Fibroblast of villous mesenchyme (primary cell): ENCODE measurements at places on chromosomes 5 and 9. TPM values are rescaled to one million over a fixed set of nuclear protein-coding genes. Genes with fewer than 3 reads are reported as not detected.

OR13D1 gene
- not detected in 2 replicates for total RNA-seq

DDX4 gene
- total RNA-seq, result not detected in 2 replicates

SPARC gene
- total RNA-seq, result 1,969 and 2,230 TPM in 2 replicates

GPR21 gene
- 1.9 and 3.0 TPM in 2 replicates for total RNA-seq

SLC45A2 gene
- under 0.01 TPM in 1 of 2 replicates, not detected in the other for total RNA-seq

CD180 gene
- total RNA-seq, result not detected in 2 replicates

PHYHD1 gene
- 9.9 and 11.9 TPM in 2 replicates for total RNA-seq

NPR3 gene
- 2.9 and 6.5 TPM in 2 replicates for total RNA-seq

TSSK1B gene
- total RNA-seq, result 0.43 and 0.64 TPM in 2 replicates

TLR4 gene
- 8.4 and 18.1 TPM in 2 replicates for total RNA-seq

PLAC8L1 gene
- not detected in 2 replicates for total RNA-seq

F2RL1 gene
- total RNA-seq, result 26.3 and 69.9 TPM in 2 replicates

N4BP3 gene
- total RNA-seq, result 0.43 and 0.64 TPM in 2 replicates

PCDHB2 gene
- total RNA-seq, result under 0.01 and 0.32 TPM in 2 replicates

SPINK5 gene
- total RNA-seq, result under 0.01 TPM in 1 of 2 replicates, not detected in the other

RASGEF1C gene
- total RNA-seq, result not detected in 2 replicates

BNC2 gene
- total RNA-seq, result 33.7 and 41.6 TPM in 2 replicates

LVRN gene
- total RNA-seq, result under 0.01 and 0.64 TPM in 2 replicates

LCN15 gene
- total RNA-seq, result not detected in 2 replicates

FRMPD1 gene
- under 0.01 TPM in 1 of 2 replicates, not detected in the other for total RNA-seq

MYOZ3 gene
- total RNA-seq, result under 0.01 TPM in 2 replicates

RNF183 gene
- not detected in 2 replicates for total RNA-seq

TMEM174 gene
- total RNA-seq, result not detected in 2 replicates

SURF1 gene
- 13.4 and 14.2 TPM in 2 replicates for total RNA-seq

STKLD1 gene
- total RNA-seq, result 0.32 and 2.6 TPM in 2 replicates

PCDHA12 gene
- total RNA-seq, result under 0.01 TPM in 2 replicates

TRIM36 gene
- total RNA-seq, result 0.97 and 2.2 TPM in 2 replicates

POLE3 gene
- 33.2 and 54.0 TPM in 2 replicates for total RNA-seq

DNM1 gene
- 15.5 and 36.1 TPM in 2 replicates for total RNA-seq

ARHGEF39 gene
- total RNA-seq, result 0.97 and 3.0 TPM in 2 replicates

PCDHGB3 gene
- 3.9 and 5.2 TPM in 2 replicates for total RNA-seq

VLDLR gene
- total RNA-seq, result 4.7 and 9.0 TPM in 2 replicates

TMEFF1 gene
- total RNA-seq, result 0.43 and 0.97 TPM in 2 replicates

OLFML2A gene
- total RNA-seq, result 4.3 and 5.5 TPM in 2 replicates

SUSD3 gene
- total RNA-seq, result 3.2 and 12.1 TPM in 2 replicates

PCDHA13 gene
- under 0.01 TPM in 2 replicates for total RNA-seq

MED22 gene
- total RNA-seq, result 11.9 and 12.1 TPM in 2 replicates

PRDM9 gene
- total RNA-seq, result not detected in 2 replicates
